ENCODE measurements at places on chromosomes 1 and 21.

GRCh38 chr1:42692911-42693310, 10.7 kb downstream of the YBX1 start:
- DNase-seq, result no peak

GRCh38 chr1:18936814-18937481, 19.5 kb downstream of the IFFO2 start:
- no peak for DNase-seq

DNA sequence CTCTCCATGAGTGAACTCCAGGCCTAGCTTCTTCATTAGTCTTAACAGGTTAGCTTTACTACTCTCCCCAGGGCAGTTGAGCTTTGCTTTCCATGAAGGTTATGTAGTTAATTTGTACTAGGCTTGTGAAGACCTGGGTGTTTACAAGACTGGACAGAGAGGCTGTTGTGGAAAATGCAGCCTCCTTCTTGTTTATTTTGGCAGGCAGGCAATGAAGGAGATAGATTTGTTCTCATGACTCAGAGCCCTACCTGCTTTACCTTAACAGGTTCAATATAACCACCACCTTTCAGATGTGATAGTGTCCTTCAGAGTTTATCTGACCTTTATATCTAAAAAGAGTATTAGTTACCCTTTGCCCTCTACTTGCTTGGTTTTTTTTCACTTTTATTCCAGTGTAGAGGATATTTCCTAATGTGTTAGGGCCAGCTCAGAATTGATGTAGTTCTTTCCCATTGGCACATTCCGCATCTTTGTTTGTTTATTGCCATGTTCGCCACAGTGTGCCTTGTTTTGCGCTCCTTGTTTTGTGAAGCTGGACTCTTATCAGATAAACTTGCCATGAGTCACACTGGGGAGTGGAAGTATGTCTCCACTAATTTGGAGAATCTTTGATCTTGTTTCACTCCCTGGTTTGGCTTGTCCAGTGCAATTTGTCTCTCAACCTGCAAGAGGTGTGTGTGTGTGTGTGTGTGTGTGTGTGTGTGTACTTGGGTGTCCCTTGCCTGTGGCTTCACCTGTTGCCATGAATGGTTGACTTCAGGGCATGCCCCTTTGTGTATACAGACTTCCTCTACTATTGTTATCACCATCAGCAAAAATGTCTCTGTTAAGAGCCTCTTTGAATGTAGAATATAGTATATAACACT, 87.4 kb upstream of the MACF1 start:
- no peak for DNase-seq

DNA sequence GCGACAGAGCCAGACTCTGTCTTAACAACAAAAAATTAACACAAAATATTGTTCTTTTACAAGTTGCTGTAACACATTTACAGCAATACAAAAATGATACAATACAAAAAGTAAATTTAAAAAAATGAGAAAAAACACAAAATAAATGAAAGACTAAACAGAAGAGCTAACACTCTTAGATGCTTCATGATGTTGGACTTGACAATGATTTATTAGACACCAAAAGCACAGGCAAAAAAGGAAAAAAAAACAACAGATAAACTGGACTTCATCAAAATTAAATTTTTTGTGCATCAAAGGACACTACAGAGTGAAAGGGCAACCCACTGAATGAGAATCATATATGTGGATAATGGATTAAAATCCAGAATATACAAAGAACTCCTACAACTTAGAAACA, 16.4 kb downstream of the GATAD2B start:
- DNase-seq, result no peak

DNA sequence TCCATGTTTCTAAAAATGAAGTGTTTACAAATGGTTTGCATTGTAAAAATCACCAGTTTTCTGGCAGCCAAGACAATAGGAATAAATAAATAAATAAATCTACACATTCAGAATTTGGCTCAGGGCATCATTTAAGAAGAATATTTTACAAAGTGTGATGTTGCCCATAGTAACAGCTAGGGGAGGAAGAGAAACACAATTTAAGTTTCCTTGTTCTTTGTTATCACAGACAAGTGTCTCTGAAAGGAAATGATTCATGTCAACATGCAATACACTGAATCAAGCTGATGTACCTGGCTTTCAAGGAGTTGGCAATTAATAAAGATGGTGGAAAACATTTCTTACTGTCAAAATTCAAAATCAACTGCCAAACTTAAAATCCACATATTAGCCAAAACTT, 74.7 kb downstream of the LHX8 start:
- no peak for DNase-seq

- DNase-seq, result no peak
These were observed 9.2 kb downstream of the FCRL3 start for GRCh38 chr1:157691285-157691920.

- DNase-seq, result no peak
These were observed 753 bp downstream of the C1orf210 start for GRCh38 chr1:43284546-43285110.

GRCh38 chr1:165772739-165773138, 4.1 kb upstream of the TMCO1 start:
- DNase-seq, result no peak

- DNase-seq, result no peak
These were observed 10.1 kb upstream of the PLA2G5 start for GRCh38 chr1:20059847-20060246.

DNA sequence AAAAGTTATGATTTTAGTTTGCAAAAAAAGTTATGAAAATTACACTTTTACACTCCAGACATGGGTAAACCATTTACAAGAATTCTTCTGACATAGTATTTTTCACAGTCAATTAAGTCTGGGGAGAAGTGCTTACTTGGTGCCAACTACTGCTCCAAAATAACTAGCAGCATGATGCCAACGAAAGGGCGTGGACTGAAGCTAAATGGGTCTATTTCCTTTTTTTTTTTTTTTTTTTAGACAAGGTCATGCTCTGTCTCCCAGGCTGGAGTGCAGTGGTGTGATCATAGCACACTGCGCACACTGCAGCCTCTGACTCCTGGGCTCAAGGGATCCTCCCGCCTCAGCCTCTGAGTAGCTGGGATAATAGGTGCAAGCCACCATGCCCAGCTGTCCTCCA, 43.2 kb downstream of the FMO4 start:
- DNase-seq, result no peak

DNA sequence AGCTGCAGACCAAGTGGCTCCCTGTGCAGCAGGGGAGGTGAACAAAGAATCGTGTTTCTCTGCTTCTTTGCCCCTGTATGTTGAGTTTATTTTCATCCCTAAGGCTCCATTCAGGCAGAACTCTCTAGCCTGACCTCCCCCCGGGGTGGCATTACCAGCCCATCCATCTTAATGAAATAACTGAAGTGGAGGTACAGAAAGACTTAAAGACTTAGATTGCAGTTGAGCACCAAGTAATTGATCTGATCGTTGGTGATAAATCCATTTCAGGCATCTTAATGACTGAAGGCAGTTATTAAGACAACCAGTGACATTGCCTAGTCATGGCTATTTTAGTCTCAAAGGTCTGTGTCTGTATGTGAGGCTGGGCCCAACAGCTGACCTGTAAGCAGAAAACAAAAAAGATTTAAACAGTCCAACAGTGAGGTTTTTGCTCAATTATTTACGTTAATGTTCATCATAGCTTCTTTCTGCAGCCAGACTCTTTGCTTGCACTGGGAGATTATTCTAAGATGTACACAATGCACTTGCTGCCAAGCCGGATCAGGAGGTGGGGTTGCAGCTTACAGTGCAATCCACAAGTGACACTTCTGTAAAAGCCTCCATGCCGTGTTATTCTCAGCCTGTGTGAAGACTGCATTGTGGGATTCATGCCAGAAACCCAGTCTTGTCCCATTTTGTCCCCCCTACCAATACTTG, 363.0 kb upstream of the DUSP10 start:
- DNase-seq, result no peak

DNA sequence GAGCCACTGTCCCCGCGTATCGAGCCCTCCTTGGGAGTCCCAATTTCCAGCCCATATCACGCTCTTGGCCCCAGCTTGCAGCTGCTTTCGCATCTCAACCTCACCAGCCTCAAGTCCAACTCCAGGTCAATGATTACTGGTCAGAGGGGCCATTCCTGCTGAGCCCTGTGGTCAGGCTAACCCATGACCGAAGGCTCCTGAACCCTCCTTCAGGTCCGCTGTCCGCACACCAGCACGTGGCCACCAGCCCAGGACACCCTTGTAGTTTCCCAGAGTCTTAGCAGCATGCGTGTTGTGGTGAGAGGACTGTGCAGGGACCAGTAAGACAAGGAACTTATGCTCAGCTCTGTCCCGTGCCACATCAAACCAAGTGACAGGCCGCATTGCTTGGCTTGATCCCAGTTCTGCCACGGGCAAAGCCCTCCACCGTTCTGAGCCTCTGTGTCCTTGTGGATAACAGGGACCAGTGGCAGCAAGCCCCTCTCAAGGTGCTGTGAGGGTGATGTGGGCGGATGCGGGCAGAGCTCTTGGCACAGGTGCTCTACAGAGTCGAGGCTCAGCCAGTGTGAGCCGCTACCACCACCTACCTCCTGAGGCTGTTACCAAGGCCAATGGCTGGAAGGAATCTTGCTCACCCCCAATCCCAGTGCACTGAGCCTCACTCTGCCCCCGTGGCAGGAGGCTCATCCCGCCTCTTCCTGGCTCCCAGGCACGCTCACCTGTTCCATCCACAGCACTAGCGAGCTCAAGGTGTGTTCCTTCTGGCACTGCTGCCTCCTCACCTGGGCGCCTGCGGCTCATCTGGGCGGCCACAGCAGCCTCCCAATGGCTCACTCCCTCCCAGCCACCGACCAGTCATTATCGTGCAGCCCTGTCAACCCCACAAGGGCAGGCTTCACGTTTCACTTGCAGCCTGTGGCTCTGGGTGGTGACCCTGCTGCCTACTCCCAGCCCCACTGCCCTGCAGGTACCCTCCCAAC, 20.4 kb downstream of the KRTAP10-1 start:
- no peak for DNase-seq

DNA sequence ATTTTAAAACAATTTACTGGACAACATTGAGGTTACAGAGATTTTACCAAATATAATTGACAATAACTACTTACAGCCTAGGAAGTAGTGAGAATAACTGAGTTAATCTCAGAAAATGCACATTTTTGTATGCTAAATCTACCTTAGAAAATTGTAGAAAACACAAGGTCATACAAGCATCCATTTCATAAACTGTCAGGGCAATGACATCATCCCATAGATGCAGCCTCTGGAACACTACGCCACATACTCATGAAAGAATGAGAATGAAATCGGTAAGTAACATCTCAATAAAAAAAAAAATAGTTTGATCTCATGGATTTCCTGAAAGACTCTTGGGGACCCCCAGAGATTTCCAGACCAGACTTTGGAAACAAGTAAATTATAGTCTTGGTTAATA, 28.9 kb upstream of the BARHL2 start:
- no peak for DNase-seq

GRCh38 chr1:16164213-16165072, 8.6 kb upstream of the EPHA2 start:
- DNase-seq, result no peak

DNA sequence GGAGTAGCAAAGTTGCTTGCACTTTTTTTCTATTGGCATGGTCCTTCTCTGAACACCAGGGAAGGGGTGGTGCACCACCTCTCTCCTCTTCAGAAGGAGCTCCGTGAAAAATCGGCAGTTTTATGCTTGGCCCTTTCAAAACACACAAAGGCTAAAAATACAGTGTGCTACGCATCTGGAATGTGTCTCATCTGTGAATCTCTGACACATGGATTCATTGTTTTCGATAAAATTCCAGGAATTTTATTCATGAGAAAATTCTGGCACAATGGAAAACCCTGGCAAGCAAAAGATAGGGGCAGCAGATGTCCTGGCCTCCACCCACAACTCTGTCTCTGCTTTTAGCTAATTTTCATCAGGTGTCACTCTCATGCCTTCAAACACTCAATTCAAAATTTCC, 42.9 kb downstream of the ERG start:
- DNase-seq, result no peak

DNA sequence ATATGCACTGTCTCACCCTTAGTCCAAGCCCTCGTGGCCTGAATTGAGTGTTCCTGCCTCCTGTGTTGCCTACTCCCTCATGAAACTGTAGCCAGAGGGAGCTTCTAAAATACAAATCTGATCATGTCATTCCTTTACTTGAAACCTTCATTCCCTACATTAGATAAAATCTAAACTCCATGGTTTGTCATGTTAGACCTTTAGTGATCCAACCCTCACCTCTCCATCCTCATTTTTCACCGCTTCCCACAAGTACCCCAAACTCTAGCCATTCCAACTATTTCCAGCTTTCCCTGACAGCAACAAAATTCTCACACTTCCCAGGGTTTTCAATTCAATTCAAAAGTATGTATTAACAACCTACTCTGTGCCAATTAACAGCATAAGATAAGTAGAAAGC, 18.3 kb upstream of the CNTN2 start:
- no peak for DNase-seq

GRCh38 chr1:223700942-223701637, 11.2 kb upstream of the CAPN2 start:
- DNase-seq, result no peak

- no peak for DNase-seq
These were observed 47.1 kb downstream of the PTGS2 start for GRCh38 chr1:186633116-186633515.

DNA sequence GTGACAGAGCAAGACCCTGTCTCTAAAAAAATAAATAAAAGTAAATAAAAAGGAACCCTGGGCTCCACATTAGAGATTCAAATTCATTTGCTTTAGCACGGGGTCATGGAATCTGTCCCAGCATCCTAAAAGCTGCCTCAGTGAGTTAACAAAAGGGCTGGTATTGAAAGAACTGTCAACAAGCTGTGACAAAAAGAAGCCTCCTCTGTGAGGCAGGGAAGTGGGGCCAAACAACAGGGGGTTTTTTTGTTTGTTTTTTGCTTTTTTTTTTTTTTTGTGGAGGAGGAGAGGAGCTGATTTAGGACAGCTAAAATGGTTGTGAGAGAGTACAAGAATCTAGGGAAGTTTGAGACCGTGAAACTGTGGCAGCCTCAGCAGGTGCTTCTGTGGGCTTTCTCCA, 115.7 kb downstream of the LIPI start:
- DNase-seq, result no peak

DNA sequence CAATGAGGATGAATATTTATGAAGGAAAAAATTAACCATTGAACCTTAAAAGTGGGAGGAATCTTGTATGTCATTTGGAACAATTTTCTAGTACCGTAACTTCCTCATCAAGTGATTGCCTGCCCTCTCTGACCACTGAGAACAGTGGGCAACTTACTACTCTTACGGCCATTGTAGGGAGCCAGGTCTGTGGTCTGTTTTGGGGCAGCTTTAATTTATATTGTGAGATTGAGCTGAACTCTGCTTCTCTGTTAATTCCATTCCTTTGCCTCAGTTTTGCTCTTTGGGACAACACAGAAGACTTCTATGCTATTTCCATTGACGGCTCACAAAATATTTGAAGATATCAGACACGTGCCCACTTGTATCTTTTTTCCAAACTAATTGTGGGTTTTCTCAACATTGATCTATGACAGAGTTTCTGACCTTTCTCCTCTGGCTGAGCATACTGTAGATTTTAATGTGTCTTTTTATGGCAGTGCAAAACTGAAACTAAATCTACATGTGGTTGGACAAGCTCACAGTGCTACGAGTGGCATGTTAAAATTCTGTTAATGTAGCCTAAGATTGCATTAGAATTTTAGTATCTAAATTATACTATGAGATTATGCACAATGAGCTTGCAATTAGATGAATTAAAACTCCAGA, 27.8 kb upstream of the ZNF281 start:
- peak; percentile 26 for DNase-seq

GRCh38 chr1:246921481-246921880, 10.3 kb downstream of the AHCTF1 start:
- no peak for DNase-seq

- no peak for DNase-seq
These were observed 9.5 kb upstream of the HORMAD1 start for GRCh38 chr1:150730130-150730721.

Measured in CD4-positive, alpha-beta T cell treated with Interleukin-15 for 4 hours (primary cell).